ENCODE measurements at places on chromosomes 7 and 10.

DNA sequence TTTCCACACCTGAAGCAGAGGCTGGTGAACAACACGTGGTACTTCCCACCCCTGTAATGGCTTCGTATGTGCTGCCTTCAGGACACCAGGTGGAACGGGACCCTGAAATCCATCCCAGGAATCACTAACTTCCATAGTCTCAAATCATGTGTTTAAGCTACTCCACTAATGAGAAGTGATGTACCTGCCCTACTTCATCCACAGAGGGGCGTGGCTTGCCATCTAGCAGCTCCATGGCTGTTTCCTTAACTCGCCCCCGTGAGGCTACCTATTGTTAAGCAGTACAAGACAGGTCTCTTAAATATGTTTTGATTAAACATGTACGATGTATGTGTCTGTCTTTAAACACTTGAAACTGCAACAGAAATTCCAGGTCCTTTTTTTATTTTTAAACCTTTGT lies 31.8 kb downstream of the ARL3 start:
- no peak for DNase-seq

- DNase-seq = no peak
Measured at GRCh38 chr7:13982940-13983677, 6.4 kb downstream of the ETV1 start.

- no peak for DNase-seq
Measured at GRCh38 chr10:17943033-17943745, 8.5 kb upstream of the SLC39A12 start.

DNA sequence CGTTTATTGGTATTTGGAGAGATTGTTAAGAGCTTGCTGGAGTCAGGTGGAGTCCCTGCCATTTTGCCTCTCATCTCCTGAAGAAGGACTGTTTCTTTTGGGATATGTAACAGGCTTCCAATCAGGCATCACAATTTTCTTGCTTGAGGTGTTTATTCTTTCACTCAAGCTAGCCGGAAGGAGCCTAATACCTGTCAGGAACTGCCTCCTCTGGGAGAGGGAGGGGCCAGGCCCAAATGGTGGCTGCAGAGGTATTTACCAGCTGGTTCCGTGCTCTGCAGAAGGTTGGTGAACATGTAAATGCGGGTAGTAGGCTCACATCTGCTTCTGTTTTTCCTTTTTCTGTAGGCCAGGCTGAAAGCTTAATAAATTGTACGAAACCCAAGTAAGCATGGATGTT lies 114.0 kb downstream of the TCF7L2 start:
- no peak for DNase-seq

DNA sequence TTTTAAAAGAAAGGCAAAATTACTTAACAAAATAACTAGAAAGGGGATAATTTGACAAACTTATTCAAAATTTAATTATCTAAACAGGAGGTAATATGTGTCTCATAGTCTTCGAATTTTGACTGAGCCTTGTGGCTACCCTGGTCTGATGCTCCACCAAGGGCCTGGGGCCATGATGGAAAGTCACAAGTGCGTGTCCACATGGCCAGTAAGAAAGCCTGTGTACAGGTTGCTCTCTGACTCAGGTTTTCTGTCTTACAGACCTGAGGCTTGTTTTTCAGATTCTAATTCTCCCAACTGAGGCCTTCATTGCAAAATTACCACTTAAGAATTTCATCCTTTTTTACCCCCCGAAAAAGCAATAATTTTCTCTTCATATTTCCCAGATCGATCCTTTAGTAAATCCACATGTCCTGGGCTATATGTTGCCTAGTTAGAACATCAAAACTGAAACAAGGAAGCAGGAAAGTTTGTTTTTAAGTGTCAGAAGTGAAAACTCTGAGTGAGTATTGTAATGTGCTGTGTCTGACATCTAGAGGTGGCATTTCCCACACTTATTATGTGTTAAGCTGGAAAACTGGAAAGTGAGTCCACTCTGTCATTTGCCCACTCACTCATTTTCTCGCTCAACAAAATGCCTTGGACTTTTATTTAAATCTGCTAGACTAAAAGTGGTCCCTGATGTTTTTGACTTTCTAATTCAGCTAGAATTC lies 10.0 kb downstream of the CYP3A43 start:
- no peak for DNase-seq

GRCh38 chr7:22722536-22723180 lies 4.3 kb upstream of the IL6 start:
- DNase-seq = no peak

GRCh38 chr7:11261470-11261869 lies 287.8 kb downstream of the PHF14 start:
- DNase-seq = no peak

GRCh38 chr7:85686401-85687181 lies 499.7 kb upstream of the SEMA3D start:
- no peak for DNase-seq

DNA sequence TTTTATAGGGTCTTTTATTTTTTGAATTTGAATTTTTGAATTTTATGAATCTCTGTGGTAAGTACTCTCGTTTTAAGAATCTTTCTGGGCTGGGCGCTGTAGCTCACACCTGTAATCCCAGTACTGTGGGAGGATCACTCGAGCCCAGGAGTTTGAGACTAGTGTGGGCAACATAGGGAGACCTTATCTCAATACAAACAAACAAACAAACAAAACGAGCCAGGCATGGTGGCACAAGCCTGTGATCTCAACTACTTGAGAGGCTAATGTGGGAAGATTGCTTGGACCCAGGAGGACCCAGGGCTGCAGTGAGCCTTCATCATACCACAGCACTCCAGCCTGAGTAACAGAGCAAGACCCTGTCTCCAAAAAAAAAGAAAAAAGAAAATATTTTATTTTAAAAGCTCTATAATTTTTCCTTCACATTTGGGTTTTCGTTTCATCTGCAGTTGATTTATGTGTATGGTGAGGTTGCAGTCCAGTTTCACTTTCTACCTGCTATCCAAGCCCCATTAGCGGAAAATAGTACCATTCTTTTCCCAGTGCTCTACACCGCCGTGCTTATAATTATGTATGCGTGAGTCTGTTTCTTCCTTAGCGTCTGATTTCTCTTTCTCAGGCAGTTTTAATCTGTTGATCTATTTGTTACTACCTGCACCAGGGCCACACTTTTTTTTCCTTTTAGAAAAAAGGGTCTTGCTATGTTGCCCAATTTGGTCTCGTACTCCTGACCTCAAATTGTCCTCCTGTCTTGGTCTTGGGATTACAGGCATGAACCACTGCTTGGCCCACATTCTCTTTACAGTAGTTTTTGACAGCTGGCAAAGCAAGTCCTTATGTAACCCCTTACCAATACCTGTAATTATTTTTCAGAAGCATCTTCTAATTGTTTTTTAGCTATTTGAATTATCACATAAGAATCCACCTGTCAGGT lies 21.7 kb downstream of the TRIM24 start:
- DNase-seq = no peak

DNA sequence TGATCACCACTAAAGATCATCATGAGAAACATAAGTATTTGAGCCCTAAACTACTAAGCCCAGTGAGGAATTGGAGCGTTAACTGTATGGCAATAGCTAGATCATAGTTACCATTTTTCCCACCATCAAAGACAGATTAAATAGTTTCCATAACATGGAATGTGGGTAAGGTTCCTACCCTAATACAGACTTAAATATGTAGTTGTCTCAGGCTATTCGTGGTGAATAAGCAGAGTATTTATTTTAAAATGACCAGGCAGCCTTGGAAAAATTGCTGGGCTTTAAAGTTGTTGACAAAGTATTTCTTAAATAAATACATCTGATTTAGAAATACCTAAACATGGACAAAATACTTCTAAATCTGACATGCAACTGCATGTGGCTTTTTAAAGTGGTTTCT lies 106.8 kb downstream of the NT5C2 start:
- no peak for DNase-seq

DNA sequence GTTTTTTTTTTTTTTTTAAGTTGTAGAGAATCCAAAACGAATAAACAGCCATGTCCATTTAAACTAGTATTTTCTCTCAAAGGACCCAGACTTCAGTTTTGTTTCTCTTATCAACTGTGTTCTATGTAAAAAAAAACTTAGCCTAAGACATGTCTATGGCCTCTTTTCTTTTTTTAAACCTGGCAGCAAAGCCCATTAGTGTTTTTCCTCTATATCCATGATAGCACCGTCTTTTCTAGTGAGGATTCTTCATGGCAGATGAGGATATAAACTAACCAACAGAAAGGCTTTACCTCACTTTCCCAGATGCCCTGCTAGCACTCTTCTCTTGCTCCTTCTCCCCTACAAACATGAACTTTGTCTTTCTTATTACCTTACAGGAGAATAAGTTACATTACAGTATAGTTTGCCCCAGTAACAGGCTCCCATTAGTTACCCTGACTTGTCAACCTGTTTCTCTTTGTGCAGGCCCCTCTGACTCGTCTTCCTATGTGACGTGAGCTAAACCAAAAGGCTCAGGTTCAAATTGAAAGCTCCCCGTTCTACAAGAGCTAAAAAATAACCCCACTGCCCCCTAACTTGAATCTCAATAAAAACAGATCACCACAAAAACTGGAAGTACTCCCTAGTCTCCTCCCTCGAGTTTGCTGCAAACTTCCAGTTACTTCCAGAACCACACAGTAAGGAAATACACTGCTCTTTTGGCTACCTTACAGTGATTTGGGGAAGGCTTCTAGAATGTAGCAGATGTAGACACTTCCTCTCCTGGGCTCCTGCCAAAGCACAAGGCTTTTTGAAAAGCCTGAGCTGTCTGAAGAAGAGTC lies 20.1 kb downstream of the P4HA1 start:
- DNase-seq = peak; percentile 67

GRCh38 chr7:65832281-65832680 lies 40.6 kb upstream of the VKORC1L1 start:
- no peak for DNase-seq

GRCh38 chr7:105599551-105599950 lies 18.3 kb upstream of the EFCAB10 start:
- no peak for DNase-seq

DNA sequence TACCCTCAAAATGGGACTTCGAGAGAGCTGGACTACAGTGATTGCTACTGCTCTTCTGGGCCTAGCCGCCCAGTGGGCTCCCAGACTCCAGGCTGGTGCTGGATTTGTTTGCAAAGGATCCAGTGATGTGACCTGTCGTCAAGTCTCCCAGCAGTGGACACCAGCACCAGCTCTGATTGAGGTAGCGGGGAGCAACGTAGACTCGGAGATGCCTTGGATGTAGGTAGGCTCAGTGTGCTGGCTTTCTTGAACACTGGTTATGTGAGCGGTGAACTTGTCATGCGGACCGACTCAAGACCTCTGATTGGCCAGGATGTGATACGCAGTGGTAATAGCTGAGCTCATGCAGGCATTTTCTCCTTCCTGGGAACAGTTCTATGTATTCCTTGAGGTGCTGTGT lies 19.4 kb downstream of the AKR1C2 start:
- DNase-seq = no peak

GRCh38 chr10:110883924-110884323 lies 12.2 kb downstream of the PDCD4 start:
- no peak for DNase-seq
